ENCODE measurements at places on chromosomes 12 and 14.

DNA sequence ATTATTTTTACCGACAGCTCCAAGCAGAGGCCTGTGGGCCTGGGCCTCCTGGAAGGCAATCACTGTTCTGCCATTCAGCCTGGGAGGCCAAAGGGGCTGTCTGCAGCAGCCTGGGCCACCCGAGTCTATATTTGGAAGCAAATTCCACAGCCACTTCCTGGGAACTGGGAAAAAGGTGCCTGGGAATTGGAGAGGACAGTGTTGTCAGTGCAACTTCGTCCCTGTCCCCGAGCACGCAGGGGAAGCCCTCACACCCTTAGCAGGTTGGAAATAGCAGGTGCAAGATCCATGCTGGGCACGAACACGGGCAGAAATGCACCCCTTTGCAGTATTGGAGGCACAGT lies 9.6 kb upstream of the TBX5 start:
- no peak for DNase-seq

DNA sequence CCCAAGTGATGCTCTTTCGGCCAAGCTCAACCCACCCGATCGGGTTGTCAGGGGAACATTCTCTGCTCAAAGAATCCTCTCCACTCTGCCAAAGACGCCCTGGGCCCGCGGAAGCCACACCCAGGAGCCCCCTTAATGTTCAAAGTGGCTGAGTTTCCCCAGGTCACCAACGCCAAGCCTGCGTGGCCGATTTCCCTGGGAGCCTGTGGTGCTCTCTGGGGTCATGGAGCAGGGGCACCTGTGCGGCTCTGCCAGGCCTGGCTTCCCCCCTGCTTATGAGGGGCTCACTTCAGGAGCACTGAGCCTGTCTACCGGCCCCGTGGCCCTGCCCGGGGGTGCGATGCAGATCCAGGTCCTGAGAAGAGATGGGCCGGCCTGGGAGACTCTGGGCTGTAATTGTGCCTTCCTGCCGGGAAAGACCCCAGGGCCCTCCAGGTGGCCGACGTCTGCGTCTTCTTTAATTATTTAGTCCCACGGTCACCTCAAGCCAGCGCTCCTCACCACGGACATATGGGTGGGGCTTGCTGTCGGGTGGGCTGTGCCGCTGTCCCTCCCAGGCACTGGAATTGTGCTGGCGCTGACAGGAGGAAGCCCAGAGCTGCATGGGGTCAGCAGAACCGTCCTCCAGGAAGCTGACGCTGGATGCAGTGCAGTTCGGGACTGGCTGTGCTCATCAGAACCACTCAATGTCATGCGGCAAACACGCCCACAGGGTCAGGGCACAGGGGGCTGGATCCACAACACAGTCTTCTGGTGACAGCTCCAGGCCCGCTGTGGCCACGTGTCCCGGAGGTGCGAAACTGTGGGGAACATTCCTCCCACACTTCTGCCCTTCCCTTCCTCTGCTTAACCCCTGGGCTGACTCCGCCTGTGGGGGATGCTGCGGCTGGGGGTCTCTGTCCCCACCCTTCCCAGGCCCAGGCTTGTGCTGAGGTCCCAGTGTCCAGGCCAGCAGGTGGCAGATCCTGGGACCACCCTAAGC lies 267.6 kb upstream of the SFSWAP start:
- no peak for DNase-seq

- peak; percentile 83 for DNase-seq
Observed at GRCh38 chr12:124466216-124467128, 100.9 kb downstream of the NCOR2 start.

- DNase-seq: no peak
Observed at GRCh38 chr12:69404851-69405565, 45.5 kb downstream of the YEATS4 start.

DNA sequence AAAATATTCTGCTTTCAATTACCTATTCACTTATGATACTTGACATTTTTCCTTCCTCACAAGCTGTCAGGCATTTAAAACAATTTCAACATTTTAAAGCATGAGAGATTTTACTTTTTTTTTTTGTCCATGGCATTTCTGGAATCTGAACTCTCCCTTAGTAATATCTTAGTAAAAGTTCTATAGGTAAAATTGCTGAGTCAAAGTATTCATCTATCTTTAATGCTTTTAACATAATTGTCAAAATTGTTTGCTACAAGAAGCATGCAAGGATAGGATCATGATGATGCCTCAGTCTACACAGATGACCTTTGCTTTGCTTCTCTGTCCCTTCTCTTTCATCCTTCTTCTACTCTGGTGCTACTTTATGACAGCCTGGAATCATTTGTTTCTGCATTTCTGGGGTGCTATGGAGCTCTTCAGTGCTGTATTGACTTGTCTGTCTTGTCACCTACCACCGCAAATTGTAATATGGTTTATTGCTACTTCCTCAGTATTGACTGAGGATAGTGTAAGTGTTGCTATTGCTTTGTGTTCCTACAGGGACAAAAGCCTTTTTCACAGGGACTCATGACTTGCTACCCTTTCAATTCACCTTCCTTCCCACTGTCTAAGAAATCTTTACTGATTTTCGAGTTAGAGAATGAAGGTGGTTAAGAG lies 589.8 kb upstream of the ATP2B1 start:
- DNase-seq: no peak

DNA sequence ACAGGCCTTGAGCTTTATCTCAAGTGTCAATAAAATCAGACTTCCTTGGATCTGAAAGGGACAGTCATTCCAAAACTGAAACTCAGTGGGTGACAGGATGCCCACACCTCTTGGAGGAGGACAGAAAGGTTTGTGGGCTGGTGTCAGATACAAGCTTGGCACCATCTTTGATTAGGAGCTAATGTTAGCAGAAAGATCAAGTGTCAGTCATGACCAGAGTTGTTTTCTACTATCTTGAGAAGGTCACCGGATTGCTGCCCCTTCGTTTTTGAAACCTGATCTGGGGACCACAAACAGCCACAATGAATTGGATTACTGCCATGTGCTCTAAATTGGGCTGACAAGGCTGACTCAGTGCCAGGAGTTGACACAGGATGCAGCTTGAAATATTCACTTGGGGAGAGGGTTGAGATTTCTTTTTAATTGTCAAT lies 88.3 kb downstream of the OTOGL start:
- no peak for DNase-seq

- no peak for DNase-seq
Observed at GRCh38 chr12:90199006-90199405, 490.4 kb upstream of the ATP2B1 start.

DNA sequence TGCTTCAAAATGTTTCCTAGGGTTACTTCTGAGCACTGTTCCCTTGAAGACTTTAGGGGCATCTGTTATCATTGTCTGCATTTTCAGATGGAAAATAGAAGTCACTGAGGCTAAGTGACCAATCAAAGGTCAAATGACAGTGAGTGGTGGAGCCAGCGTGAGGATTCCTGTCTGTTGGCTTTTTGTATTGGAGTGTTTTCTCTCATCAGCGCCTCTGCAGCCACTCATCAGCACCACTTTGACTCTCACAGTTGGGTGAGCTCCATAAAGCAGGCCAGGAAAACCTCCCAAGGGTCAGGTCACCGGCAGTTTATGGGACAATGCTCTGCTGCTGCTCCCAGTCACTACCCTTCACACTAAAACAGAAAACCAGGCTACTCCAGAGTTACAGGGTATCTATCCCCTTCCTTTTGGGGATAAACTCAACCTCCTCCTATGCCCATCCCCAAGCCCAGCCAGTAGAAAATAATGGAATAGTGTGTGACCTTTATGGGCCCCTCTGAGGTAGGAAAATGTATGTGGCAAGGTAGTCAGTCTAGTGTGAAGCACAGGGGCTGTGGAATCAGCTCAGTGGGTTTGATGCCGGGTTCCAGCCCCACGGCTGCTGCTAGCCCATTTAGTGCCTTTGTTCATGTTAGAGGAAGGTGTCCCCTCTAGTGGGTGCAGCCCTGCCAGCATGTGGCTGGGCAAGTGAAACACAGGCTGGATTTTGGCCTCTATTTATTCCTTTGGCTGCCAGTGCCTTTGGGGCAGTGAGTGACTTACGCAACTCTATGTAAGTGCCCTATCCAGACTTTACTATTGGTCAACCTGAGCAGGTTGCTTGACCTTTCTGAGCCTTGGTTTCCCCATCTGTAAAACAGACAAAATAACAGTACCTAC lies 133.8 kb upstream of the CPM start:
- DNase-seq: no peak

- no peak for DNase-seq
Observed at GRCh38 chr14:101007765-101008164, 104.2 kb upstream of the RTL1 start.

DNA sequence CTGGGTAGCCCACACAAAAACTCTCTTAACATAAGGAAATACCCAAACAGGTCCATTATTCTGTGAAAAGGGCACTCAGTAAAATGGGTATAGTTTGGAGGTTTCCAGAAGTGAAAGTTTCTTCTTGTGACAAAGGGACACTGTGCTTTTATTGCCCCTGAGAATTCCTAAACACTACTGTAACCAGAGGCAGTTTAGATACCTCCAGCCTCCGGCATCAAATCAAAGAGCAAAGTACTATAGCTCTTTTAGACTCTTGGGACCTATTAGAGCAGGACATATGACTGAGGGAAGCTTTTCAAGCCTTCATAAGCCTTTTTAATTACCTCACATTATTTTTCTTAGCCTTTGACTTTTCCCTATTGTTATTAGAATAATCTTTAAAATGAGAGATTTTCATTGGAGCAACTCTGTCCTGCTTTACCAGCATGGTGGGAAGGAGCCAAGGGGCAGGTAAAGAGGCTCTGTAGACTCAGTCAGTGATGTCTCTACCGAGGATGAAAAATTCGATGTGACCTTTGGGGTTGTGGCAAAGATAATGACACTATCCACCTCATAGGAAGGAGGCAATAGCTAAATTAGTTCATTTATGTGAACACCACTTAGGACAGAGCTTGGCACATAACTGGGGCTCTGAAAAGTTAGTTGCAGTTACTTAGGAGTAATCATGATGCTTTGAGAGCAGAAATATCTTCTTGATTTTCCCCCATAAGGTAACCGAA lies 85.1 kb downstream of the IFNG start:
- no peak for DNase-seq

GRCh38 chr12:75738486-75738885 lies 227.1 kb upstream of the KRR1 start:
- peak; percentile 31 for DNase-seq

DNA sequence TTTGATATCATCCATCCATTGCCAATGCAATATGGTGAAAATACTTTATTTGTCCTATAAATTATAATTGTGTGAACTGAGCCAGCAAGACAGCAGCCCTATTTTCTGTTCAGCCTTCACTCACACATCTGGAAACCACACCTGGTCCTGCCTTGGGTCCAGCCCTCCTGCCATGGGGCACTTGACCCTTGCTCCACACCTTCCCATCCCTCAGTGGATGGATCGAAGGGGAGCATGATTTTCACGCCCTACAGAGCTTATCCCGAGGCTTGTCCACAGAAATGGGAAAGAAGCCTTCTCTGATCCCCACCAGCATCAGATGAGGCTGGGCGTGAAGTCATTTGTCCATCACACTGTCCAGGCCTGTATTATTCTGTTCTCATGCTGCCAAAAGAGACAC lies 10.1 kb downstream of the TMEM132D start:
- no peak for DNase-seq

DNA sequence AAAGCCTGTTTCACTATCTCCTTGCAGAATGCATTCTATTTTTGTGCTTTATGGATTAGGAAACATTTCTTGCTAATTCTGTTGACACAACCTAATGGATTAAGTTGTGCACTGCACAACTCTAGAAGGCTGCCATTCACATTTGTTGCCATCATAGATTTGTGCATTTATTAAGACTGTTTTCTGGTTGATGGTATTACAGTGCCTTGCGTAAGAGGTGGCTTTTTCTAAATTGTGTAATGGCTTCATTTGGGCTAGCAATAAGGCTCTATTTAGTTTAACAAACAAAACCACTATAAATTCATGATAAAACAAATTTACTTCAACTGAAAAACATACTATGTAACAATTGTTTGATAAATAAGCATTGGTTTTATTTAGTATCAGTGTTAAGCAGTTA lies 175.9 kb downstream of the TRHDE start:
- DNase-seq: no peak

GRCh38 chr12:51647647-51648046 lies 56.6 kb downstream of the SCN8A start:
- DNase-seq: no peak

GRCh38 chr12:56874821-56875220 lies 59.4 kb downstream of the SDR9C7 start:
- no peak for DNase-seq

GRCh38 chr12:66964629-66965028 lies 285.8 kb upstream of the GRIP1 start:
- peak; percentile 17 for DNase-seq

DNA sequence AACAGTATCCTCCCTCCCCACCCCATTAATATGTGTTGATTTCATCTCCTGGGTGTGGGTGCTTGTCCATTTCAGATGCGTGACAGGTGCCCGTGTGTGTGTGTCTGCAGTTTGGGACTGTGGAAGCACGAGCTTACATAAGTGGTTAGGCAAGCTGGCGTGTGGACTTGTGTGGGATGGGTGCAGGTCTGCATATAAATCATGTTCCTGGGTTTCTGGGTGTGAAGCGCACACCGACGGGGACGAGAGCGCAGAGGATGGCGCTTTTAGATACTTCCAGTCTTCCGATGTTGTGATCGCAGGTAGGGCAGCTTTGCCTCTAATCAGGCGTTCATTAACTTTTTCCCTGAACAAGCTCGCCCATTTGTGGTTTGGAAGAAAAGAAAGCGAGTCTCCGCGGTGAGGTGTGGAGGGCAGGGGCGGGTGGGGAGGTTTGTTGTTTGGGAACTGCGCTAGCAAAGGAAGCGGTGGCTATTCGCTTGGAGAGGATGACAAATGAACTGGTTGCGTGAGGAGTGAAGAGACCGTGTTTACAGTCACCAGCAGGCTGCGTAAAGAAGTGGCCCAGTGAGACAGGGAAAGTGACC lies 865 bp downstream of the RGS6 start:
- peak; percentile 2 for DNase-seq

GRCh38 chr12:104494137-104494792 lies 37.5 kb downstream of the CHST11 start:
- DNase-seq: peak; percentile 75
